ENCODE measurements at places on chromosomes 3 and 15.

- DNase-seq, result no peak
Observed at GRCh38 chr3:193400304-193400703, 21.8 kb upstream of the ATP13A5 start.

DNA sequence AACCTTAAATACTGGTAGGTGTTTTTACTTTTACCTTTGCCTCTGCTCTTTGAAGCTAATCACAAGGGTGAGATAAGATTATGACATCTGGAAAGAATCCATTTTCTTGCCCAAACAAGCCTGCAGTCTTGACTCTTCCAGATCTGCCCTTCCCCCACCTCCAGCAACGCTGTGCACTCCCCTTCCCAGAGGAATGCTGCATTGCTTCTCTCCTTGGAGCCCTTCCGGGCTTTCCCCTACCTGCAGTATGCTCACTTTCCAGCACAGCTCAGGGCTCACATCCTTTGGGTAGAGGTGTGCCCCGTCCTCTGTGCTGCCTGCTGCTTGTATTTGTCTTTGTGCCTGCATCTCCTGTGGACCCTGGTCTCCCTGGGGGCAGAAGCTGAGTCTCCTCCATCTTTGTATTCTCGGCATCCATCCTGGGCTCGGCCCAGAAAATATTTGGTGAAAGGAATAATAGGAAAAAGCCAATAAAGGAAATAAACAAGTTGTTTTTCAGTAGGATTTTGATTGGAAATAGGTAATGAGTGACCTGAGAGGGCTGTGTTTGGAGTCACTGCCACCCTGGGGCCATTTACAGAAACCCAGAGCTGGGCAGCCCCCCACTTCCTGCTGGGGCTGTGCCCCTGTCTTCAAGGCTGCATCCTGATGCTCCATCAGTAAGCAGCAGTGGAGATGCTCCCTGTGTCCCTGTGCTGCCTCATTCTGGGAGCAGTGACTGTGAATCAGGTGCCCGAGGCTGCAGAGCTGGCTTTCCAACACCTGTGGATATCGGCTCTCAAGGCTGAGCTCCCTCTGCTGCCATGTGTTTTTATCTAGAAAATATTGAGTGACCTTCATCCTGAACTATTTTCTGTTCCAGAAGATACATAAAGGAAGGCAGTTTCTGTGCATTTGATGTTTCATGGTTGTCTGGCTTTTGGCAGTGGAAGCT lies 117.5 kb downstream of the EEFSEC start:
- no peak for DNase-seq

DNA sequence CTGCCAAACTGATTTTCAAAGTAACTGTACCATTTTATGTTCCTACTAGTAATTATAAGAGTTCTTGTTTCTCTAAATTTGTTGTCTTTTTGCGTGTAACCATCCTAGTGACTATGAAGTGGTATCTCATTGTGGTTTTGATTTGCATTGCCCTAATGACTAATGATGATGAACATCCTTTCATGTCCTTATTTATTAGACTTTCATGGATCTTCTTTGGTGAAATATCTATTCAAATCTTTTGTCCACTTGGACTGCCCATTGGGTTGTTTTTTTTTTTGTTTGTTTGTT lies 3.6 kb downstream of the OXSR1 start:
- DNase-seq, result no peak

- no peak for DNase-seq
Observed at GRCh38 chr15:73440571-73440970, 2.4 kb upstream of the REC114 start.

DNA sequence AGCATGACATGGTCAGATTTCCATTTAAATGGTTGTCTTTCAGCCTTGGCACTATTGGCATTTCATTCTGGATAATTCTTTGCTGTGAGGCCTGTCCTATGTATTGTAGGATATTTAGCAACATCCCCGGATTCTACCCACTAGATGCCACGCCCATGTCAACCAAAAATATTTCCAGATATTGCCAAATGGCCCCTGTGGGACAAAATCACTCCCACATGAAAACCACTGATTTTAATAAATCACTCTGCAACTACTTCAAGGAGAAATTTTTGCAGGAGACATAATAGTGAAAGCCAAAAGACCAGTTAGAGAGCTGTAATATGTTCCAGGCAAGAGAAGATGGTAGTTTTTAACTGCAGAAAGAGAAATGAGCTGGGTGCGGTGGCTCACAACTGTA lies 55.9 kb upstream of the RARB start:
- no peak for DNase-seq

Data from cortex of kidney (tissue), 1 donor.